ENCODE measurements at places on chromosomes 2 and 18.

- peak; percentile 82 for DNase-seq
These were observed 89.8 kb upstream of the TGIF1 start for GRCh38 chr18:3360211-3360610.

DNA sequence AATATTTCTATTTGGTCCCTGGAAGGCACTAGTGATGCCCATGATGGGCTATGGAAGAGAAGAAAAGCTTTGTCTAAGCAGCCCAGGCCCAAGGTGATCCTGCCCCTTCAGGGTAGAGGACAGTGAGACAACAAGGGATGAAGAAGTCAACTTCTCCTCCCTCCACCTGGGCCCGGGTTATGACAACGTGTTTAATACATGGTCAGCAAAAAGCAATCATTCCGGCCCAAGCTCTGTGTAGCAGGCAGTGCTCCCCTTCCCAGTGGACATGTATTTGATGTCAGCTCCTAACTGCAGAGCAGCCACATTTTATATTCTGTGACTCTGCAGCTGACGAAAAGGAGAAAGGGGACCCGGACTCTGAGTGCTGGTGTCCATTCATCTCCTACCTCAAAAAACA lies 67.2 kb upstream of the MFF start:
- no peak for DNase-seq

- DNase-seq = no peak
These were observed 27.5 kb downstream of the TMEM178A start for GRCh38 chr2:39693245-39693644.

- DNase-seq = no peak
These were observed 458.7 kb upstream of the ID2 start for GRCh38 chr2:8222979-8223694.

DNA sequence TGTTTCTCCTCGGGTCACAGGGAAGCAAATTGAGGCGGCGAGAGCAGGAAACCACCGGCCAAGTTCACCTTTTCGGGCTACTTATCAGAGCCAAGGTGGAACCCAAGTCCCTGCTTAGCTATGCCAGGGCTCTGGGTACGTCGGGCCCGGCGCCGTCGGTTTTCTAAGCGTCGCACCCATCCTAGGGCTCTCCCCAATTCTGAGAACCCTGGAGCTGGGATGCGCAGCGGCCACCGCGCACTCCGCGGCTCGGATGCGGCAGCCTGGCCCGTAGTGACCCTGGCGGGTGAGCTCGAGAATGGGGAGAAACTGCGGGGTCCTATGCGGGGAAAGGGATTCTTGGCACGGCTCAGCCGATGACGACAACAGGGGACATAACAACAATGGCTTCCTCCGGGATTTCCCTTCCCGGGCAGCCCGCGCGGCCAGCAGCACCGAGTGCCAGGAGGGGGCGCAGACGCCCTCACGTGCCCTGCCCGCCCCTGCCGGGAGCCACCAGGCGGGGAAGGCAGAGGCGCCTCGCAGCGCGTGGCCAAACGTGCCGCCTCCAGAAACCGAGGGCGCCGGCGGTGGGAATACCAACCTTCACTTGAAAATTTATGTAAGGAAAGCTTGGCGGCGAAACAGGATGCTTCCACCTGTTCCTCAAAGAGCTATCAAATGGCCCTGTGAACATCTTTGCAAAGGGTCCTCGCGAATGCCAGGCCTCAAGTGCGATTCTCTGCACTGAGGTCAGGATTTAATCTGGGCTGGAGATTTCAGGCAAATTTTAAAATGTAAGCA lies 2.1 kb upstream of the SLC30A3 start:
- peak; percentile 14 for DNase-seq

DNA sequence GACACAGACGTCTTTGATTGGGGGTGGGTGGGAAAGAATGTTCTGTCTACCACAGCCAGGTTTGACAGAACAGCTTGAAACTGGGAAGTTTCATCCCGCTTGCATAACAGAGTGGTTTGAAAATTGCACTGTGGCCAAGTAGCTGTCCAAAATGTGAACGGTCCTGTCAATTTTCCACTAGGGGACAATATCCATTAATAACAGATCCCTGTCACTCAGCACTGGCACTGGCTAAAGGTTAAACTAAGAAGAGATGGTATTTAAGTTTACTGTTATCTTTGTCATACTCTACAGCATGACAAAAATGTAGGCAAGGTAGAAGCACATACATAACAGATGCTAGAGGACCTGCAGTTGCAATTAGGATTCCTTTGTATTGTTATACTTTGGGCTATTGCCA lies 55.6 kb upstream of the ACMSD start:
- DNase-seq = no peak

DNA sequence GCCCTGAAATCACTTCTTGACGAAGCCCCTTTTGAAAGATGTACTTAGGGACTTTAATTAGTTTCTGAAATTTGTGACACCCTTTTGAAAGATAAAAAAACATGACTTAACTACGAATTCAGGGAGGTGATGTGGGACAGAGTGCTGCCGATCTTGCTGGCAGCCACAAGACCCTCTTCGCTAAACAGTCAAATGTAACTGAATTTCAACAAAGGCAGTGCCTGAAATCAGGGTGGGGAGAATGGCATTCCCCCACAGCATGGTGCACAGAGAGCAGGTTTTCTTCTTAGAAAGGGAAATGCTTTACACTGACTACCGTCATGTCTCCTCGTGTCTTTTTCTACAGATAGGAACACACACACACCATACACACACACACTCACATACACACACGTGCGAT lies 640.2 kb upstream of the POU3F3 start:
- no peak for DNase-seq

GRCh38 chr2:216426166-216426777 lies 14.0 kb downstream of the SMARCAL1 start:
- DNase-seq = no peak

GRCh38 chr2:239298116-239298804 lies 102.6 kb downstream of the HDAC4 start:
- DNase-seq = no peak

- no peak for DNase-seq
These were observed 9.4 kb downstream of the CYP1B1 start for GRCh38 chr2:38066421-38067115.

DNA sequence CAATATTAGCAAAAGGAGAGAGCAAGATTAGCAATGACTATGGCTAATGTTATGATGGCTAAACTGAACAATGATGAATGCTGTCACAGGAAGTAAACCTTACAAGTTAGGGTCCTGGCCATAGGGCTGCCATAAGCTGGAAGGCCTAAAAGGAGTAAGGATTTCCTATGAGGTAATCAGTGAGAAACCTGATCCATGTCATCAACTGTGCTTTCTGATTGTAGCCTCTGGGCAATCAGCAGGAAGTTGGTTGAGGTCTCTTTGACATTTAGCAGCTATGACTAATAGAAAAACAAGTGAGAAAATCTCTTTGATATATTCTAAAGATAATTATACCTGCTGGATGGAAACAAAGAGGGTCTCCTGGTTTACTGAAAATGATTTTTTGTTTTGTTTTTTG lies 193.0 kb downstream of the RAB3GAP1 start:
- no peak for DNase-seq

- no peak for DNase-seq
These were observed 35.1 kb downstream of the EHD3 start for GRCh38 chr2:31269087-31269486.

DNA sequence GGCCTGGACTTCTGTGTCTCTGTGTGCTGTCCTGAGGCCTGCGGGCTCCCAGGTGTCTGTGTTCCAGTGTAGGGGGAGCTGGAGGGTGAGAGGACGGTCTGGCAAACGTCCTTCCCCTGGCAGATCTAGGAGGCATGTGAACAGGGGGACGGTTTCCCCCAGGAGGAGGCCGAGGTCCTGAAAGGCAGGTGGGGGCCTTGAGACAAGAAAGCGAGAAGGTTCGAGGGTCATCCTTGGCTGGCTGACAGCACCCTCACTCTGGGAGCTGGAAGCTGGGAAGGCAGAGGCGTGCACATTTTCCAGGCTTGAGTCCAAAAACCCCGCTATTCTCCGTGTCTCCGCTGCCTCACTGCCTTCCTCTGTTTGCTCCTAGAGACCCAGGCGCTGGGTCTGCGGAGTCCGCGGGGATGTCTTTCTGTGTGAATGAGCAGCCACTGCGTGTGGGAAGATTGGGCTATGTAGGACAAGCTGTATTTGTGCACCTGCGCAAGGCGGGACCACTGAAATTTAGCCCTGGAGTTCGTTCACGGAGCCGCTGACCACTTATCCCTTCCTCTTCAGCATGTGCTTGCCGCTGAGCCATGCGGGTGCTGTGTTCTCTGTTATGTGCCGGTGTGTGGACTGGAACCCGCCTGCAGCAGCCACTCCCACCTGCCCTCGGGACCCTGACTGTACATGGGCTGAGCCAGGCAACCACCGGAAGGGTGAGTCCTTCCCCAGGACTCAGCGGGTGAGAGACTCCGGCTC lies 43.7 kb downstream of the TWIST2 start:
- no peak for DNase-seq

DNA sequence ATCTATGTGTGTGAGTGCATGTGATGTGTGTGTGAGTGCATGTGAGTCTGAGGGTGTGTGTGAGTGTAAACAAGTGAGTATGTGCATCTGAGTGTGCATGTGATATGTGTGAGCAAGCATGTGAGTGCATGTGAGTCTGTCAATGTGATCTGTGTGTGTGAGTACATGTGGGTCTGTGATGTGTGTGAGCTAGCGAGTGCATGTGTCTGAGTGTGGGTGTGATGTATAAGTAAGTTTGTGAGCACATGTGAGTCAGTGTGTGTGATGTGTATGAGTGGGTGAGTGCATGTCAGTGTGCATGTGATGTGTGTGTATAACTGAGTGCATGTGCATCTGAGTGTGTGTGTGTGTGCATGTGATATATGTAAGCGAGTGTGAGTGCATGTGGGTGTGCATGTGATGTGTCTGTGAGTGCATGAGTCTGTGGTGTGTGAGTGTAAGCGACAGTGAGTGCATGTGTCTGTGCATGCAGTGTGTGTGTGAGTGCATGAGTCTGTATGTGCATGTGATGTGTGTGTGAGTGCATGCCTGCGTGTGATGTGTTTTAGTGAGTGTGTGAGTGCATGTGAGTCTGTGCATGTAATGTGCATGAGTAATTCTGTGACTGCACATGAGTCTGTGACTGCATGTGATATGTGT lies 44.1 kb downstream of the COPS8 start:
- DNase-seq = no peak

- DNase-seq = no peak
These were observed 7.8 kb upstream of the ARHGAP25 start for GRCh38 chr2:68726608-68727367.

- peak; percentile 73 for DNase-seq
These were observed 261.3 kb downstream of the TNS1 start for GRCh38 chr2:217741381-217741955.

- DNase-seq = no peak
These were observed 155.7 kb downstream of the ALK start for GRCh38 chr2:29765721-29766120.

DNA sequence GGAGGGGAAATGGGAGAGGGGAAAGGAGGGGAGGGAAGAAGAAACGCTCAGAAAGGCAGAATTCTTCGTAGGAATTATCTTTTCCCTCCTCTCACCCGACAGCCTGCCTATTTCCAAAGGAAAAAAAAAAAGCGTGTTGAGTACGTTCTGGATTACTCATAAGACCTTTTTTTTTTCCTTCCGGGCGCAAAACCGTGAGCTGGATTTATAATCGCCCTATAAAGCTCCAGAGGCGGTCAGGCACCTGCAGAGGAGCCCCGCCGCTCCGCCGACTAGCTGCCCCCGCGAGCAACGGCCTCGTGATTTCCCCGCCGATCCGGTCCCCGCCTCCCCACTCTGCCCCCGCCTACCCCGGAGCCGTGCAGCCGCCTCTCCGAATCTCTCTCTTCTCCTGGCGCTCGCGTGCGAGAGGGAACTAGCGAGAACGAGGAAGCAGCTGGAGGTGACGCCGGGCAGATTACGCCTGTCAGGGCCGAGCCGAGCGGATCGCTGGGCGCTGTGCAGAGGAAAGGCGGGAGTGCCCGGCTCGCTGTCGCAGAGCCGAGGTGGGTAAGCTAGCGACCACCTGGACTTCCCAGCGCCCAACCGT lies at the start of gene GAD1:
Gene GAD1 (plus strand): TSS at position 384 of the 589 bp plus-strand sequence. CDS start 1,705 bp downstream, outside the sequence.
- no peak for DNase-seq

- DNase-seq = no peak
These were observed 6.0 kb downstream of the HOXD3 start for GRCh38 chr2:176162911-176163671.

DNA sequence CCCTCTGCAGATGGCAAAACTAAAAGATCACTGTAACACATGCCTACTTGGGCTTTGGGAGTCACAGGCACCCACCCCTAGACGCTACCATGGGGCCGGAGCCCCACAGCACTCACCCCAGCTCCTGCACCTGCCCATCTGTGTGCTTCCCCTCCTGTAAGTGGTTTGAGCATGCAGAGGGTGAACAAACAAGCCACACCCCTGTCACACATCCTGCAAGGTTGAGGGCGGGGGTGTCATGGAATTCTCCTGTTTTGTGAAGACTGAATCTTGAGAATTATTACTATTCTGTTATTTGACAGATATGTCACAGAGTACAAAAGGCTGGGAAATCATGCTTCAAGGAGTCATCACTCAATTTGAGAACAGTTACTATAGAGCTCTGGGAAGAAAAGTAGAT lies 60.9 kb downstream of the RFTN2 start:
- DNase-seq = no peak

- no peak for DNase-seq
These were observed 83.2 kb downstream of the ITGA4 start for GRCh38 chr2:181540421-181540820.

DNA sequence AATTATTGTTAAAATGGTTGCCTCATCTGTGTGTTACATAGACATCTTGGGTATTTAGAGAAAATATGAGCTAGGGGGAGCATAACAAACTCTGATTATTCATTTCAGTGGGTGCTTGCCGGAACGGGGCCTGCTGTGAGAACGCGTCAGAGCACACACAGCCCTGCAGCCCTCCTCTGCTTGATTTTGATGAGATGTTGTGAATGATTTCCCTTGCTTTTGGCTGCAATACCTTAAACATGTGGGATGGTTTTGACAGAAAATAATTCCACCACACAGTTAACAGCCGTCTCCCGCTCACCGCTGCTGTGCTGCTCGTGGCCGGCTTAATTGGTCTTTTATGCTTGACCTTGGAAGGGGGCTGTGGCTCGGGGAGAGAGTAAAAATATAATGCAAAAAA lies 49.9 kb upstream of the TXNDC2 start:
- no peak for DNase-seq

- no peak for DNase-seq
These were observed 41.6 kb downstream of the DHRS9 start for GRCh38 chr2:169110916-169111315.

DNA sequence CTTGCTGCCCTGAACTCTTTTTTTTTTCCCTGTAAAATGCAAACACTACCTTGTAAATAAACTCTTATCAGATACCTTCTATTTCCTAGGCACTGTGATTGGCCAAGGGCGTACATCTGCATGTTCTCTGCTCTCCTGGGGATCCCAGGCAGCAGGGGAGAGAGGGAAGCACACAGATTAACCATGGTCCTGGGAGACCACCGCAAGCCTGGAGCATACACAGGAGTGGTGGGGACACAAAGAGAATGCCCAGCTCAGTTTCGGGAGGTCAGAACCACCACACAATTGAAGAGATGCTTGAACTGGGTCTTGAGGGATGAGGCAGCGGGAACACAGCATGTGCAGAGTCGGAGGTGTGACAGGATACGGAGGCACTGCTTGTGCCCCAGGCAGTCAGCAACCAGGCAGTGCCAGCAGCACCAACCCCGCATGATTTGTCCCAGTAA lies 2.1 kb downstream of the GREB1 start:
- no peak for DNase-seq

GRCh38 chr2:160394153-160394552 lies 99.5 kb downstream of the RBMS1 start:
- no peak for DNase-seq

Measured in globus pallidus (tissue), 1 donor.